Spinal cord (tissue), 10 donors: ENCODE measurements at places on chromosomes 11 and 22.

- no peak for DNase-seq
Measured at GRCh38 chr11:69650081-69650831, 9.3 kb downstream of the CCND1 start.

DNA sequence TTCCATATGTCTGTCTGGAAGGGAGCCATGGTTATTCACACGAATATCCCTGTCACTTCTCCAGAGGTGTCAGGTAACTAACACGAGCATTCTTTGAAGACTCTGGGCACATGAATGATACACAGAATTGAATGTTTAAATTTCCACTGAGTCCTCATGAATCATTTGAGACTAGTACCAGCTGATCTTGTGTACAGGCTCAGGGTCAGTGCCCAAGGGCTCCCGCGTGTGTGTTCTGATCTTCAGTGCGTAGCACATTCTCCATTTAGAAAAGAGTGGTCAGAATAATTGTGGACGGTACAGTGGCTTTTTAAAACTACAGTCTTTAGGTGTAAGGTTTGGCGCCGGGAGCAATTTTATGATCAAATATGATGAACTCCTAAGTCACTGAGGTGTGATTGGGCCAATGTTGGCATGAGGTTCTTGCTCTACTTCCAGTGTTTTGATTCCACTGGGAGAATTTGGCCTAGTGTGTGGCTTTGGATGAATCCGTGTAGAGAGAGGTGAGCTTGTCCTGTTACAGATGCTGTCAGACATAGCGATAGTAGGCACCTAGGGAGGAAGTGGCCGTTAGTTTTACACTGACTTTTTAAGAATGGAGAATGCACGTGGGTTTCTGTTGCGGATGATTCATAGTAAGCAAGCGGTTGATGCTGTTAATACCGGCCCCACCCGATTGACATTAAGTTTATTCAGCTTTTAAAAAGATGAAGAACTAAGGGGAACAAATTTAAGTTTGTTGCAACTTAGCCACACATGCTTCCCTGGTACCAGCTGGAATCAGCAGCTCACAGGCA, 22.2 kb downstream of the NUP50 start:
- no peak for DNase-seq

DNA sequence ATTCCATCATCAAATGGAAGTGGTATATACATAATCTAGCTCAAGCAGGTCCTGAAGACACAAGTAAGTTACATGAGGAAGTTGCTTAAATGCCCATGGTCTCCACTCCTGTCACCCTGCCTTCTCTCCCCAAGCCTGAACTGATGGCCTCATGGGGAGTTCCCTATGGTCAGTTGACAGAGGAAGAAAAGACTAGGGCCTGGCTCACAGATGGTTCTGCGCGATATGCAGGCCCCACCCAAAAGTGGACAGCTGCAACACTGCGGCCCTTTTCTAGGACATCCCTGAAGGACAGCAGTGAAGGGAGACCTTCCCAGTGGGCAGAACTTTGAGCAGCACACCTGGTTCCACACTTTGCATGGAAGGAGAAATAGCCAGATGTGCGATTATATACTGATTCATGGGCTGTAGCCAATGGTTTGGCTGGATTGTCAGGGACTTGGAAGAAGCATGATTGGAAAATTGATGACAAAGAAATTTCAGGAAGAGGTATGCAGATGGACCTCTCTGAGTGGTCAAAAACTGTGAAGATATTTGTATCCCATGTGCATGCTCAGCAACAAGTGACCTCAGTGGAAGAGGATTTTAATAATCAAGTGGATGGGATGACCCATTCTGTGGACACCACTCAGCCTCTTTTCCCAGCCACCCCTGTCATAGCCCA, 17.3 kb upstream of the CD82 start:
- DNase-seq = no peak

DNA sequence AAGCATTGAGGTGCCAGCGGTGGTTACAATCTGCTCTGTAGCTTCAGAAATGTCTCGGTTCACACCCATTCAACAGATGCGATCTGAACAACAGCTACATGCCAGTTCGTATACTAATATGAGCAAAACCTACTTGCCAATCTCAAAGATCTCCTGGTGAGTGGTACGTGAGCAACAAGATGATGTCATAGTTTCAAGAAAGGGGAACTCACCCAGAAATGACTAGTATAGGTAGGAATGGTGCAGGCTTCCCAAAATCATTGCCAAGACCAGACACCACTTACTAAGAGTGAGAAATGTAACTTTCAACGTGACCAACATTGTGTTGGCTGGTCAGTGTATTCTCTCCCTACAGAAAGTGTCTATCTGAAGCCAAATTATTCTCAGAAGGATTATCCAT, 31.1 kb downstream of the OR6Q1 start:
- DNase-seq = no peak

- DNase-seq = no peak
Measured at GRCh38 chr11:120501440-120501839, 10.1 kb upstream of the GRIK4 start.

GRCh38 chr11:78752494-78752893, 177.8 kb upstream of the NARS2 start:
- DNase-seq = no peak

DNA sequence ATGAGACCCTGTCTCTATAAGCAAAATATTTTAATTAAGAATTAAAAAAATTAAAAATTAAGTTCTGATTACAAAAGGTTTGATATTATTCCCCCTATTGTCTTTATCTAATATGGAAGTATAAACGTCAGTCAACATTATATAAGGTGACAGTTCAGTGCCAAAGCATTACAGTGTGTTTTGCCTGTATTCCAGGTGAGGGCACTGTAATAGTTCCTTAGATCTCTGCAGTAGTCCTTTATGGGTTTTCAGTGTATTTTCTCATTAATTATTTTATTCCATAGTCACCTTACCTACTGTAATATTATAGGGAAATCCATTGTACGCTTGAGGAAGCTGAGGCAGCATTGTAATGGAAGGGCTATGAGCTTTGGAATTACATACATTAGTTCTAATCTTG, 33.0 kb downstream of the FAR1 start:
- no peak for DNase-seq

DNA sequence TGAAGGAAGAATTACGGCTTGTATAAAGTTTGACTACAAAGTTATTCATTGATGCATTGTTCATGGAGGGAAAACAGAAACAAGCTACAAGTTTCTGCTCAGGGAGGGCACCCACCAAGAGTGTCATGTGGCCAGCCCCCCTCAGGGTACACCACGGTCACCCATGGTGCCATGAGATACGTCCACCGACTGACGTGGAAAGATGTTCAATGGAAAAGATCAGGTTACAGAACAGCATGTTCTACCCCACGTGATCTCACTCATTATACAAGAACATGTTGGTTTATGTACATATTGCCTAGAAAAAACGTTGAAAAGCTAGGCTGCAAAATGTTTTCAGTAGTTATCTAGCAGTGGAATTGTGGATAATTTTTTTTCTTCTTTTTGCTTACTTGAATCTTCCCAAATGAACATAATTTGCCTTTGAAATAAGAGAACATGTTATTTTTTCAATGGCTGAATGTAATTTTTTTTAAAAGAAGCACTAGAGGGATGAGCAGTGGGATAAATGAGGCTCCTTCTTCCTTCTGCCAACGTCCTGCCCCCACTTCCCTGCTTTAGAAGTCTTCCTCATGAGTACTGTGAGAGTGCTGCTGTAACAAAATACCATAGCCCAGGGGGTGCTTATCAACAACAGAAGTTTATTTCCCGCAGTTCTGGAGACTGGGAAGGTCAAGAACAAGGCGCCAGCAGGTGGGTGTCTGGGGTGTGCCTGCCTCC, 22.5 kb downstream of the RCN1 start:
- DNase-seq = no peak

GRCh38 chr22:33105501-33105911, 47.3 kb upstream of the SYN3 start:
- peak; percentile 79 for DNase-seq

GRCh38 chr22:25113316-25113721, 86.3 kb upstream of the CRYBB3 start:
- DNase-seq = no peak

DNA sequence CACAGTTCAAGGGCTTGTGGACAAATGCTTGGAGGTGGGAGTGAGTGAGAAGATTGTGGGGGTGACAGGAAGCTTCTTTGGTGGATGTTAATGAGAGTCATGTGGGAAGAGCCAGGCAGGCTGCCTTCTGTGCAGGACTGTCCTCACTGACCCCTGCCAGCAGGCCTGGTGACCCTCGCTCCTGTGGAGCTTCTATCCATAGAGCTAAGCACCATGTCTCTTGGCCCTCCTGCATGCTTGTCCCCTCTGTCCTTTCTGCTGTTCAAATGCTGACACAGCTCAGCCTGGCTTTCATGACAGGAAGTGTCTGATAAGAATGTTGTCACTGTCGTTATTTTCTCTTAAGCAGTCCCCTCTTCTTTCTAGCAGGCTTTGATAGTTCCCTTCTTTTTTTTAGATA, 37.6 kb downstream of the NAT10 start:
- no peak for DNase-seq

GRCh38 chr22:39254789-39255298, 10.1 kb upstream of the PDGFB start:
- no peak for DNase-seq

GRCh38 chr11:26245046-26245445, 86.9 kb upstream of the ANO3 start:
- DNase-seq = no peak

- peak; percentile 57 for DNase-seq
Measured at GRCh38 chr22:36221799-36222751, 17.3 kb downstream of the APOL2 start.

GRCh38 chr11:57643802-57644201, 5.9 kb downstream of the YPEL4 start:
- no peak for DNase-seq

- no peak for DNase-seq
Measured at GRCh38 chr11:70510571-70510970, 112.2 kb downstream of the CTTN start.

- DNase-seq = no peak
Measured at GRCh38 chr22:21933413-21933812, 19.2 kb downstream of the PPM1F start.

- no peak for DNase-seq
Measured at GRCh38 chr22:30823015-30823370, 128.3 kb downstream of the OSBP2 start.

- DNase-seq = no peak
Measured at GRCh38 chr11:86477495-86478155, 102.9 kb downstream of the CCDC81 start.

- DNase-seq = no peak
Measured at GRCh38 chr11:10267821-10268220, 26.2 kb downstream of the SBF2 start.

DNA sequence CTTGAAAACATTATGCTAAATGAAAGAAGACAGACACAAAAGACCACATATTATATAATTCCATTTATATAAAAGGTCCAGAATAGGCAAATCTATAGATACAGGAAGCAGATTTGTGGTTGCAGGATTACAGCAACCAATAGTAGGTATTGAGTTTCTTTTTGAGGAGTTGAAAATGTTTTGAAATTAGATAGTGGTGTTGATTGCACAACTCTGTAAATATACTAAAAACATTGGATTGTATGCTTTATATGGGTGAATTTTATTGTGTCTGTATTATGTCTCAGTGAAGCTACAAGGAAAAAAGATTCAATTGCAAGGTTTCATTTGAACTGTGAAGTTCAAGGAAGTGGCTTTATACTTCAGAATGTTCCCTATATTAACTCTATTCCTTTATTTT, 3.0 kb upstream of the RRAS2 start:
- DNase-seq = no peak

DNA sequence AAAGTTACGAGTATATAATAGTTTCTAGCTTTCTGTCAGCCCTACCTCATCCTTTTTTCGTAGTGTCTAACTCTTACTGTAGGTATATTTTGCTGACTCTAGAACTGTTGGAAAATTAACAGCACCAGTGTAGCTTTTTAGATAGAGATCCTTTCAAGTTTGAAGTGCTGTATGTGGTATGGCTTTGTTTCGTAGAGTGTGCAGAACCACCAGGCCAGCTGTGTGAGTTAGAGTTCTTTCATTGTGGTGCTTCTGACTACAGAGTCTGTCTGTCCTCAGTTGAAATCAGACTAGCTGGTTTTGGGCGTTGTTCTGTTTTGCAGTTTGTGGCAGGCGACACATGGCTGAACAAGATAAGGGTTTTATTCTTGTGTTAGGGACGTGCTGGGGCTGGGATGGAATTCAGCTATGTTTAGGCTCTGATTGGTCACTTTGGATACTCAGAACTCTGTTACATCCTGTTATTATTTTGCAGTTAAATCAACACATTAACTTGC, 3.2 kb downstream of the ARHGEF12 start:
- DNase-seq = no peak

DNA sequence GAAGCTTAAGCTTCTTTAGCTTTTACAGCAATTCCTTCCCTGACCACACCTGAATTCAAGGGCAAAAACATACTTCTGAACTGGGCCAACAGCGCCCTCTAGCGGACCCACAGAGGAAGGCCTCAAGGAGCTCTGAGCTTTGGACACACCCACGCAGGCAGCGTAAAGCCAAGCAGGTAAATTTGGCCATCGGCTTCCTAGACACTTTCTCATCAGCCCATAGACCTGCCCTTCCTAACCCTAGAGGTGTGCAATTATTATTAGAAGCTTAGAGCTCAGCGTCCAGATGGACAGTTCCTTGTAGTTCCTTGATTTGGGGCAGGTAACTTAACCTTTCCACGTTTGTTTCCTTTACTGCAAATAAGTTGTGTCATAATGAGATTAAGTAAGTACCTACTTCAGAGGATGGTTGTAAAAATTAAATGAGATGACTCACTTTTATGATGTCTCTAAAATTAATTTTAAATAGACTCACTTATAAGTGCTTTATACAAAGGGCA, 25.7 kb upstream of the HMGXB4 start:
- peak; percentile 94 for DNase-seq

DNA sequence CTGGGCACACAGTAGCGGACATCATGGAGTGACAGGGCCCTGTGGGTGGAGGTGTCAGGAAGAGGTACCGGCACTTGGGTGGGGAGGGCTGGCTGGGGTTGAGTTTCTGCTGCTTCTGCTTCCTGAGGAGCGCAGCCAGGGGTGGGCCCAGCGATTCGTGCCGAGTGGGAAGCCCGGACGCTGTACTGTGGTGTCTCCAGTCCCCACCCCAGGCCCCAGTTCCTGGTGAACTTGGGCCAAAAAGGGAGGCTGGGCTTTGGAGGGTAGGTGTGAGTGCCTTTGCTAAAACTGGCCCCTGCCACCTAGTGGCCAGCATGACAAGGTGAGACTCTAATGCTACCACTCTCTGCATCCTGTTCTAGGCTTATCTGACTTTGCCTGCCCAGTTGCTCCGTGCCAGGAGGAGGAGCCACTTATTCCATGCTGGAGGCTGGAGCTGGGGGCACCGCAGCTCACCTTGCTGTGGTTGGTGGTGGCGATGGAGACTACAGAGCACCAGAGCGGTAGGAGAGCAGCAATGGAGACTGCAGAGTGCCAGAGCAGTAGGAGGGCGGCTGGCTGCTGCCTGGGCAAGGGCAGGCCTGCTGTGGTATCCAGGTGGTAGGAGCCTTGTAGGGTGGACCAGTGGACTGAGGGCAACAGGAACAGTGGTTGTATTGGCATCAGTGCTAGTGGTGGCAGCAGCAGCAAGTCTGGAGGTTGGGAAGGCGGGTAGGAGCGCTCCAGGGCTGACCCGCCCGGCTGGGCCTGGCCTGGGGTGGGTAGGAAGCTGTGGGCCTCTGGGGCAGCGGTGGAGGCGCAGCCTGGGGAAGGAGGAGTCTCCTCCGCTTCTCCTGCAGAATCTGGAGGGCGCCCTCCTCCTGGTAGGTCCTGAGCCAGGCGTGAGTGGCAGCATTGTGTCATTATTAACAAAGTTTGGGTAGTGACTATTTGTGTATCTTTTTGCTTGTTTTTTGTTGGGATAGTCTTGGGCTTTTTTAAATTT, 2.2 kb upstream of the RFPL2 start:
- no peak for DNase-seq

- DNase-seq = no peak
Measured at GRCh38 chr22:30941363-30941740, 27.2 kb downstream of the MORC2 start.

- DNase-seq = no peak
Measured at GRCh38 chr22:32106930-32107329, 52.2 kb downstream of the C22orf42 start.
